Adipocyte (in vitro differentiated cells): ENCODE measurements at places on chromosomes 6 and 20.
A peak's percentile ranks its signal among the peaks of the same experiment; 100 is the strongest.

DNA sequence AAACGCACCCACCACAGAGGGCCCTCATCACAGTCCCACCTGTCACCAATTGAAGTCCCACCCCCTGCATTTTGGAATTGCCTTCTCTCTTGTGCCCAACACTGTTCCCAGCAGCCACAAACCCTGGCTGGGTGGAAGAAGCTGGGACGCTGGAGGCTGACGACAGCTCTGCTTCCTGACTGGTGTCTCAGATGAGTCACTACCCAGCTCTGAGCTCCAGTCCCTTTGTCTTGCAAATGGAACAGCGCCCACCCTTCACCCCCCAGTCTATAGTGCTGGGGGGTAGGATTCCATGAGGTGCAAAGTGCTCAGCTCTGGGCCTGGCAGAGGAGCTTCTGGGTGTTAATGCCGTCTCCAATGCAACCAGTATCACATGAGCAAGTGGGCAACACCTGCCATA is 85.3 kb downstream of the DLGAP4 start:
- peak; percentile 11 for DNase-seq

DNA sequence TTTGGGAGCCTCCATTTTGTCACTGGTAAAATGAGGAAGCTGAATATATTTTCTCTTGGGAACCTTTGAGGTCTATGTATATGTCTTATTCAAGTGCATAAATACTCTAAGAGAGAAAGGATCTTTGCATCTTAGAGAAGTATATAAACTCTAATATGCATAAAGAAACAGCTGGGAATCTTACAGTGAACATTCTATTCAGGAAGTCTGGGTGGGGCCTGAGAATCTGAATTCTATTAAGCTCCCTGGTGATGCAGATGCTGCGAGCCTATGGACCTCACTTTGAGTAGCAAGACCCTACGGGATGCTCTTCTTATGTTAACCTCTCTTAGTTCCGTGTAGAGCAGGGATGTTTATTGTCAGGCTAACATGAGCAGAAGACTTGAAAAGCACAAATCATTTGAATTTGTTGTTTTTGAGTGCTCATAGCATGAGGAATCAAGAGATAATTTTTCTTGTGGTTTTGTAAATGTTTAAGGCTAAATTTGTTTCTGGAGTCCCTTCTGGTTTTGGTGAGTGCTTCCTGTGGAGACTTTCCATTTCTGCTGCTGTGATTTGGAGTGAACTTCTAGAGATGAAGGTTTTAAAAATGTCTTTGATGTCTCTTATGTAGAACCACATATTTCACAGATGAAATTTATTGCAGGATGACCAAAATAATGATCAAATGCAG is 281.2 kb upstream of the JAG1 start:
- DNase-seq = peak; percentile 9

DNA sequence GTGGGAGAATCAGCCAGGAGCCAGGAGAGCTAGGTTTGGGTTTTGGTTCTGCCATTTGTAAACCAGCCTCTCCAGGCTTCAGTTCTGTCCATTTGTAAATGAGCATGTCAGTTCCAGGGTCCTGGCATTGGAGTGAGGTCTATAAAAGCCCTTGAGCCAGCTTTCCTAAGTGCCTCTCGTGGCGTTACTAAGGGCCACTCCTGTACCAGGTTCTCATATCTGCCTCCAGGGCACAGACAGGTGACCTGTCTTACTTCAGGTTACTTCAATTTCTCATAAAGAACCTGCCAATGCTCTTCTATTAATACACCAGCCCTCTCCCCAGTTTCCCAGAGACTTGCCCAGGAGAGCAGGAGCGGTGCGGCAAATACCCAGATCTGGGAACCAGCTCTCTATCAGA is 101.9 kb downstream of the VEGFA start:
- no peak for DNase-seq

GRCh38 chr6:116536216-116536621 is 9.3 kb downstream of the TRAPPC3L start:
- peak; percentile 91 for DNase-seq

DNA sequence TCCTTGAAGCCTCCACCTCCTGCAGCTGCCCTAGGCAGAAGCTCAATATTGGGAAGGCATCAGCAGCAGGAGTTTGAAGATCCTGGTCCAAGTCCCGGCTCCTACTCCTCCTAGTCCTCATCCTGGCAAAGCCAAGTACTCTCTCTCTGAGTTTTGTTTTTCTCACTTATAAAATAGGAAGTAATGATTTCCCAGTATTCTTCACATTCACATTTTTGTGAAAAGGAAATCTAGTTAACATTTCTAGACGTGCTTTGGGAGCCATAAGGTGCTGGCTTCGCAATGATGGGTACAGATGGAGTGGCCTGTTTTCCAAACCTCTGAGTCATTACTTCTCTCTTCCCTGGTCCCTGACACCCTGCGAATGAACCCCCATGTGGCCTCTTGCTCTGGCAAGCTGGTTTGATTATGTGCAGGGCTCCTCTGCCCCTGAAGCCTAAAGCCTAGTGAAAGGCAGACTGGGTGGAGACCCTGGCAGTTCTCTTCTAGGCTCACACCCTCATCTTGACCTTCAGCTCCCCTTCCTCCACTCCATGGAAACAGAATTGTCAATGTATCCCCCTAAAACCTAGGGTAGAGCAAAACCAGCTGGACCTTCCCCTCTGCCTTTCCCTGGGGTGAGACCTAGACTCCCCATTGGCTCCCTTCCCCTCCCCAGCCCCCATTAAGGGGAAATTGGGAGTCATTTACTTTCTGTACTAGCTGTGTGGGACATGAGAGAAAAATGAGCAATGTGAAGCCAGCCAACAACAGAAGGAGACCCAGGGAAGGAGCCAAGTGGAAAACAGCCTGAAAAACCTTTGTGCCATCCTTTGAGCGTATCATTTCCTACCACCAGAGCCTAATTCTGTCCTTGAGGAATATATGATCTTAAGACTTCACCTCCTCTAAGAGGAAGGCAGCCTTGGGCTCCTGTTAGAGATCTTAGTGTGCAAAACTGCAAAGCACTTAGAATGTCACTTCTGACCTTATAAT is 158.4 kb downstream of the UST start:
- DNase-seq = no peak

GRCh38 chr6:146957181-146958093 is 246.8 kb upstream of the STXBP5 start:
- DNase-seq = no peak

DNA sequence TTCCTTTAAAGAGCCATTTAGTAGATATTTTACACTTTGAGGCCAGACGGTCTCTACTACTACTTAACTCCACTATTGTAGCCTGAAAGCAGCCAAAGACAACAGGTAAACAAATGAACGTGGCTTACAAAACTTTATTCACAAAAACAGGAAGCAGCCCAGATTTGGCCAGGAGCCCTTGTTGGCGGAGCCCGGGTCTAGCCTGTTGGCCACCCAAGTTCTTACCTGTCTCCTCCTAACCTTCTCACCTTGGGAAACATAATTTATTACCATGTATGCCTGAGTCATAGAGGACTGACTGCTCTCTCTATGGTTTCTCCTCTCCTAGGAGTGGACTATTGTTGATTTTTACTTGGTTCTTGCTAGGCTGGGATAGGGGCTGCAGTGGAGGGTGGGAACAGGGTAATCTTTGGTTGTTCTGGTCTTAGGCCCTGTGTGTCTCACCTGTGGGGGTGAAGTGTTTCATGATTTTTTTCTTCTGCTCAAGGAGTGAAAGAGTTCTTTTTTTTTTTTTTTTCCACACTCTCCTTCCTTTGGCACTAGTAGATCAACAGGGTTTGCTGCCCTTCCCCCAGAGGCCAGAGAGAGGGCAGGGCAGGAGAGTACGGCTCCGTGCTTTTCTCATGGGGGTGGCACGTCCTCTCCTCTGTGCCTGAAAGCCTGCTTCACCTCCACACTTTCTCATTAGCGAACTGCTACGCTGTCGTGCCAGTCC is 90.0 kb downstream of the RPP40 start:
- no peak for DNase-seq
